ENCODE measurements at places on chromosomes 5 and 9. TPM values are rescaled to one million over a fixed set of nuclear protein-coding genes. Genes with fewer than 3 reads are reported as not detected.

GRCh38 chr5:94810281-94810680, 191.8 kb downstream of the SLF1 start:
- no peak for DNase-seq

DNA sequence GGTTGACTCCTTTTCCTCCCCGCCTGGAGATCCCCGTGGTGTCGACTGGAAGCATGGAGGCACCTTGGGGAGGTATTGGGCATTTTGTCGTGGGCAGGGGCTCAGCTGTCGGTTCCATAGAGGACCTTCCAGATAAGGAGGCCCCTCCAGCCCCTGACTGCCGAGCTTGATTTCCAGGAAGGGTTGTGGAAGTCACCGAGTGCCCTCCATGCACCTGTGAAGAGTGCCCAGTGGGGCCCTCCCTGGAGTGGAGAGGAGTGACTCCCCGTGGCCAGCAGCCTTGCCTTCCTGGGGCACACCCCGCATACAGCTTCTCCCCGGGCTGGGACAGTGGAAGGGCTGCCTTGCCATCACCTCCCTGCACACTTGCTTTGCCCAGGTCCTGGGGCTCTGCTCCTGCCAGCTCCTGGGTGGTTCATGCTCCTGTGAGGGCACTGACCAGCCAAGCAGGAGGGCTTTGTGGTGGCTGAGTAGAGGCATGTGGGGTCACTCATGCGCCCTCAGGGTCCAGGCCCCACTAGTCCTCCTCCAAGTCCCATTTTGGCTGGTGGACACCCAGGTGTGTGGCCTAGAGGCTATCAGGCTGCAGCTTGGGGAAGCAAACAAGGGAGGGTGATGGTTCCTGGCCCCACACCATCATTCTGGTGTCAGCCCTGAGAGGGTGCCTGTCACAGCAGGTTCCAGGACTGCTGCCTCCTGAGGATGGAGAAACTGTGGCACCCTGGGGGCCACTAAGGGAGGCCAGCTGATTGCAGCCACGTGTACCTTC, 133.0 kb downstream of the WNK2 start:
- DNase-seq, result no peak

DNA sequence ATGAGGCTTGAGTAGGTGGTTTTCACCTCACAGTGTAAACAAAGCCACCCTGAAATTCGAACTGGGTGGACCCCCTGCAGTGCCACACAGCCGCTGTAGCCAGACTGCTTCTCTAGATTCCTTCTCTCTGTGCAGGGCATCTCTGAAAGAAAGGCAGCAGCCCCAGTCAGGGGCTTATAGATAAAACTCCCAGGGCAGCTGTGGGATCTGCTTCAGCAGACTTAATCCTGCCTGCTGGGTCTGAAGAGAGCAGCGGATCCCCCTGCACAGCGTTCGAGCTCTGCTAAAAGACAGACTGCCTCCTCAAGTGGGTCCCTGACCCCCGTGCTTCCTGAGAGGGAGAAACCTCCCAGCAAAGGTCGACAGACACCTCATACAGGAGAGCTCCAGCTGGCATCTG, 71.4 kb downstream of the CARTPT start:
- DNase-seq, result no peak

Gene CDX1
- not detected for total RNA-seq

GRCh38 chr9:9901624-9902023, 711.2 kb downstream of the PTPRD start:
- no peak for DNase-seq

DNA sequence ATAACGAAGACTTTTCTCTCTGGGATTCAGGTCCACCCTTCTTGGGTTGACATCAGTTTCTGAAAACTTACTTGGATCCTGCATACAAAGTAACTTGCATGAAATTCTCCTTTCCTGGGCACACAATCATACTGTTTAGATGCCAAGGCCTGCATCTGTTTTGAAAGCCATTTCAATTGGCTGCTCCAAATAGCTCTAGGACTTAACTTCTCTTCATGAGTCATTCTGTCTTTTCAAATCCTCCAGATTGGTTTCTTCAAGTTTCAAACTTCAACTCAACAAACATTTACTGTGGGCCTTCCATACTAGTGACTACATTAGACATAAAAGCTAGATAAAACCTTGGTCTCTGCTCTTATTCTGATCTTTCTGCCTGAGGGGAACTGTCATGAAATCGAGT, 54.8 kb upstream of the HMHB1 start:
- DNase-seq, result no peak

DNA sequence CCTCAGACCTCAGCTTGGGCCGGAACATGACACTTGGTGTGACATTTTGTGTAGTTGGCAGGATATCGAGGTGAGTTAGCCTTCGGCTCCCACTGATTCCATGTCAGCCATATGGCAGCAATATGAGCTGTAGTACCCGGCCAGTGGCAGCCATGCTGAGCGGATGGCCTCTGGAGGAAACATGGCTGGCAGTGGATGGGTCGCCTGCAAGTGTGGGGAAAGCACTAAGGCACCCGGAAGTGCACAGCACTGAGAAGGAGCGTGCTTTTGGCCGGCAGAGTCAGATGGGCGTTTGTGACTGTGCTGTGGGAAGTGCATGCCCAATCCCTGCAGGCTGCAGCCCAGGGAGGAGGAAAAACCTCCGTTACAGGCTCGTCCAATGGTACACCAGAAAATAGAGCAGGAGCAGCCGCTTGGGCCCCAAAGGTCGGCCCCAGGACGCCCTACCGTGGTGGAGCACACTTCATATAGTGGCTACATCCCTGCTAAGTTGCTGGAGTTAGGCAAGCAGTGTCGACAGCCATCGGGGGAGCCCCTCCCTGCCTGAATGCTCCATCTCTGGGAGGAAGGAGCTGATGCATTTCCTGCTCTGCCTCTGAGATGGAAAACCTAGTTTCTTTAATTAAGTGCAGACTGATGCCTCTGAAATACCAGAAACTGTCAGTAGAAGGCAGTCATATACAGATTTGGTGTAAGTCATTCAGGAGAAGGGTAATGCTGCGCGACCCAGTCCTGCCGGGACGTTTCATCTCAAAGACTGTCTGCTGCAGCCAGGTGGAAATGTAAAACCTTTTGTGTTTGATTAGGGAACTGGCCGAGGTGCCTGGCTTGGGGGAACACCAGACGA, 2185.8 kb upstream of the ACO1 start:
- DNase-seq, result no peak

GRCh38 chr9:70159630-70160029, 99.1 kb upstream of the SMC5 start:
- no peak for DNase-seq

Gene PPIC
- total RNA-seq, result not detected

DNA sequence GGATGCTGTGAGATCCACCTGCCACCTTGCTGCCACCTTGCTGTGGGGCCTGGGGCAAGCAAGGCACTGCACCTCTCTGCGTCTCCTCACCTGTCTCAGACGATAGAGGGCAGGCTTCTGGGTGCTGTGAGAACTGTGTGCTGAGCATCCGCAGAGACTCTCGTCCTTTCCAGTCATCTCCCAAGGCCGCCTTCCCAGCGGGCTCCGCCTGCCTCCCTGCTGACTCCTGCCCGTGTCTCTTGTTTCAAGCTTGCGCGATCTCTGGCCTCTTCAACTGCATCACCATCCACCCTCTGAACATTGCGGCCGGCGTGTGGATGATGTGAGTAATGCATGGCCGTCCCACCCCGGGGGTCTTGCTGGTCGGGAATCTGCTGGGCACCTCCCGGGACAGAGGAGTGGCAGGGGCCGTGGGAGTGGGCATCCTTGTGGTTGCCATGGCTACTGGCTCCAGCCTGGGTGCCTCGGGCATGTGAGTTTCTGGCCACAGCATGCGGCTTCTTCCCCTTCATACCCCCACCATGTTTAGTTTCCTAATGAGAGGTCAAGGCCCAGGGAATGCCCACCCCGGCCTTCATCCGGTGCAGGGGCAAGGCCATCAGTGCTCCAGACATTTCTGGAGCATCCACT, 3.6 kb downstream of the CACFD1 start:
- no peak for DNase-seq

- no peak for DNase-seq
These were observed 3.8 kb downstream of the MIGA2 start for GRCh38 chr9:129040113-129040643.

- no peak for DNase-seq
These were observed 75.4 kb upstream of the TBC1D2 start for GRCh38 chr9:98330831-98331230.

GRCh38 chr9:87445646-87446045, 52.0 kb upstream of the DAPK1 start:
- no peak for DNase-seq

GRCh38 chr5:168005093-168005492, 286.4 kb upstream of the WWC1 start:
- DNase-seq, result no peak

Gene B4GALT1
- 35.7 TPM for total RNA-seq

- no peak for DNase-seq
These were observed 73.3 kb downstream of the NNT start for GRCh38 chr5:43676083-43676840.

Gene ZDHHC11B
- total RNA-seq, result 2.4 TPM

DNA sequence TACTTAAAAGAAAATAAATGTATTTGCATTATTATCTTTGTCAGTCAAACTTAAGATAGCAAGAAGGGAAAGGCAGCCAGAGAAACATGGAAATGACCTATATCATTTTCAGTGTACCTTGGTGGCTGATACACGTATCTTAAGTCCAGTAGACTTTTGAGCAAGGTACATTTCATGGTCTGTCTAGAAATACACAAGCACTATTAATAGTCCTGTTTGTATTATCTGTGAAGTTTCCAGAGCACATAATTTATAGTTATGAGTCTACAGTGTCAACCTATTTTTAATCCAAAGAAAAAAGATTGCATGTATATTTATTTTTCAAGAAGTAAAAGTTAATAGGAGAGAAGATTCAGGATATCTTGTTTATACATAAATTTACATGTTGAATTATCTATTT, 95.7 kb downstream of the IZUMO3 start:
- no peak for DNase-seq

GRCh38 chr9:137453643-137454081, 5.5 kb downstream of the NSMF start:
- peak; percentile 39 for DNase-seq

DNA sequence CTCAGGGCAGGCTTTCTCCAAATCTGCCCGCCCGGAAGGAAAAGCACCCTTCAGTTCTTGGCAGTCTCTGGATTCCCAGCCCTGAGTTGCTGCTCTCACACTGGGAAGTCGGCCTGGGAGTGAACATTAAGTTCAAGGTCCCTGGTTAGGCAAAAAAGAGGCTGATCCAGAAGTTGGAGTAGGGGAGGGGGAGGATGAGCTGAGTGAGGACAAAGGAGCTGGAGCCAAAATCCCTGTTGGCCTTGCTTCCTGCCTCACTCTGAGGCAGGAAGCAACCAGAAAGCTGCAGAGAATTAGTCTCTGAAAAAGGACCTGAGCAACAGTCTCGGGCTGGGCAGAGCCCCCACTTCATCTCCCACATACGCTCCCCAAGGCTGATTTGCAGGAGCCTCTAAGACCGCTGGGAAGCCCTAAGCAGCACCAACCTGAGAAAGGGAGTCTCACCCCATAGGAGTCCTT, 15.0 kb upstream of the RPS14 start:
- no peak for DNase-seq

Gene TAF1L
- 0.08 TPM for total RNA-seq

GRCh38 chr5:141997358-141997960, 15.4 kb downstream of the GNPDA1 start:
- no peak for DNase-seq

Gene MYMK
- not detected for total RNA-seq

Gene SOHLH1
- not detected for total RNA-seq

GRCh38 chr5:112710896-112711295, 26.8 kb upstream of the APC start:
- DNase-seq, result no peak

DNA sequence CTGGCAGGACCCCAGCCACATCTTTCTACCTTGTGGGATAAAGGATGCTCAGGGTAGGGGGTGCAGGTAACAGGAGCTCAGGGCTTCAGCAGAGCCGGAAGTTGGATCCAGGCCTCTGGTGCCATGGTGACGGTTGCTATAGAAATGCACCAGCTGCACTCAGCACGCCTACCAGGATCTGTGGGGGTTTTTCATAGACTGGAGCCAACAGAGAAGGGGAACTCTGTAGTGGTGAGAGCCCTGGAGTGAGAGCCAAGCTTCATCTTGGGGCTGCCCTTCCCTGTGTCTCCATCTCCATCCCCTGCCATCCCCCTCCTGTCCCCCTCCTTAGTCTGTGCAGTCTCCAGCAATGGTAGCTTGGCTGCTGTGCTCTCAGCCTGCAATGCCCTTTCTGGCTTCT, 27.5 kb upstream of the BOD1 start:
- no peak for DNase-seq

DNA sequence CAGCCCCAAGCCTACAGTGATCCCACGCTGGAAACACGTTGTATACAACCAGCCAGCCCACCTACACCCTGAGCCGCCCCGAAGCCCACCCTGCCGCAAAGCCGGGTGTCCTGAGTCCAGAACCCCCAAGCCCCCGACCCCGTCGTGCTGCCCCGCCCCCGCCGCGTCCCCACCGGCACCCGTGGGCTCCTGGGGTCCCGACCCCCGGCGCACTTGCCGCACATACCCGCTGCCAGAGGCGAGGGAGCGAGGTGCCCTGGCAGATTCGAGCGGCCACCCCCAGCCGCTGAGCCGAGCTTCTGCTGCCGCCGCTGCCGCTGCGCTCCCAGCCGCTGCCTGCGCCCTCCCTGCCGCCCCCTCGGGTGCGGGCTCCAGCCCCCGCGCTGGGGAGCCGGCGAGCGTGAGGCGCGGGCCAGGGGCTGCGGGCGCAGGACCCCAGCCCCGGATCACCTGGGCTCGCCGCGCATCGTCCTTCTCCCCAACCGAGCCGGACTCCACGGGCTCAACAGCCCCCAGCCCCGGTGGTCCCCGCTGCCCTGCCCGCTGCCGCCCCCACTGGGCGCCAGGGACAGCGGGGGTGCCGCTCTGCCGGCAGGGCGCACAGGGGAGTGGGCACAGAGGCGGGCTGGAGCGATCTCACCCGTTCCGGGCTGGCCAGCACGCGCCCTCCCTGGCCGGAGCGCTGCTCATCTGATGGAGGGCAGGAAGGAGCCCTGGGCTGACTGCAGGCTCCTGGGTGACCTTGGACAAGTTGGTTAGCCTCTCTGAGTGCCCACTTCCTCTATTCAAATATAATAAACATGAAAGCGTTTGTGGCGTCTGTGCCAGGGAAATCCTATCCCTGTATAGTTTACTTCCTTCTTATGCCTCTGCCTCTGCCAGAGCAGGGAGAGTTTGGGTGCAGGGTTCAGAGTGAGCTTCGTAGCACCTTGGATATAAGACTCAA, at the start of gene HTR4:
HTR4 (minus strand) TSS at position 692 of the 946 bp plus-strand sequence. CDS start 17,513 bp downstream, outside the sequence.
- DNase-seq, result no peak

Gene OR1J2
- total RNA-seq, result not detected

Gene ADGRD2
- total RNA-seq, result not detected

GRCh38 chr5:59845730-59846129, 47.8 kb downstream of the PDE4D start:
- no peak for DNase-seq

DNA sequence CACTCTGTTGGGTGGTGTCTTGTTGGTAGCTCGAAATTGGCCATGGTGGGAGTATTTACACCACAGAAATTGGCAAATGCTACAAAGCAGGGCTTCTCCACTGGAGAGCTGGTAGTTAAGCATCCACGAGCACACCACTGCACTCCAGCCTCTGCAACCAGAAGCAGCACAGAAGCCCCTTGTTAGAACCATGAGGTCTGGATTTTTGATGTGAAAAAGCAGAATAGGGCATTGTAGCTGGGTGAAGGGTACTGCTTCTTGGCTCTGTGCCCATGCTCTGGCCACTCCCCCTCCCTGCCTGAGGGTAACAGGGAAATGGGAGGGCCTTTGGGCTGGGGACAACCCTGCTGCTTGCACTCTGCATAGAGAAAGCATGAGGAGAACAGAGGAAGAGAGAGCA, 81.2 kb upstream of the UBTD2 start:
- DNase-seq, result no peak

All from activated naive CD8-positive, alpha-beta T cell treated with anti-CD3 and anti-CD28 coated beads, Interleukin-2, amount 10 ng/mL, durations not matched to agents 7 days and 5 days (primary cell).